ENCODE measurements at places on chromosomes 4 and X. TPM values are rescaled to one million over a fixed set of nuclear protein-coding genes. Genes with fewer than 3 reads are reported as not detected.

The NPFFR2 gene
- 1.5 TPM for total RNA-seq

The NIPAL1 gene
- 3.4 TPM for total RNA-seq

The RAB40AL gene
- total RNA-seq = 1.5 TPM

The SMR3B gene
- total RNA-seq = not detected

The PPP3CA gene
- 36.6 TPM for total RNA-seq

The CACNA1F gene
- 0.47 TPM for total RNA-seq

The CABS1 gene
- 2.5 TPM for total RNA-seq

The PASD1 gene
- total RNA-seq = not detected

- no peak overlapping the region for H3K27ac ChIP-seq
- no peaks in the 10 kb centered on the region for H3K27me3 ChIP-seq
- H3K4me1 ChIP-seq = no peaks in the 10 kb centered on the region
- DNase-seq = no peak
- no peak overlapping the region for H3K4me3 ChIP-seq
- H3K36me3 ChIP-seq = no peaks in the 10 kb centered on the region
Measured at GRCh38 chrX:2561456-2561855, 60.7 kb upstream of the DHRSX start.

- peak; percentile 64 for DNase-seq
- peaks cover 5% of the 10 kb centered on the region for H3K27me3 ChIP-seq
- H3K4me3 ChIP-seq = no peak overlapping the region
- no peaks in the 10 kb centered on the region for H3K4me1 ChIP-seq
- no peak overlapping the region for H3K27ac ChIP-seq
Measured at GRCh38 chr4:6902318-6903042, 7.1 kb upstream of the TBC1D14 start.

GRCh38 chr4:178894126-178894525 lies 1451.9 kb upstream of the AGA start:
- H3K36me3 ChIP-seq = no peaks in the 10 kb centered on the region
- peaks cover 2% of the 10 kb centered on the region for H3K4me1 ChIP-seq
- H3K4me3 ChIP-seq = no peak overlapping the region

DNA sequence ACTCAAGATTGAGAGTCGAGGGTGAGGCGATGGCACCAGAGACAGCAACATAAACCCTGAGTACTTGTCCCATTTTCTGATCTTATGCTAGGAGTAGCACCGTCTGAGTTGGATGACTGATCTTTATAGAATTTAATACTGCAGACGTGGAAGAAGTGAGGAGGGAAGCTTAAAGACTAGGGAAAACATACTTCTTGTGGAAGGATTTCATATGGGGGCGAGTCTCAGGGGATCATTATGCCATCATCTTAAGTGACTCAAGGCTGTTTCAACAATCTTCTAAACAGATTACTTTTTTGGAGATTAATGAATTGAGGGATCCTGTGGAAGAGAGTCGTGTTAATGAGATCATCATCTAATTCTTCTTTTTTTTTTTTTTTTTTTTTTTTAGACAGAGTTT lies 17.2 kb upstream of the FAT1 start:
- H3K36me3 ChIP-seq = no peaks in the 10 kb centered on the region
- H3K4me3 ChIP-seq = no peak overlapping the region
- H3K27me3 ChIP-seq = no peaks in the 10 kb centered on the region
- H3K27ac ChIP-seq = no peak overlapping the region

DNA sequence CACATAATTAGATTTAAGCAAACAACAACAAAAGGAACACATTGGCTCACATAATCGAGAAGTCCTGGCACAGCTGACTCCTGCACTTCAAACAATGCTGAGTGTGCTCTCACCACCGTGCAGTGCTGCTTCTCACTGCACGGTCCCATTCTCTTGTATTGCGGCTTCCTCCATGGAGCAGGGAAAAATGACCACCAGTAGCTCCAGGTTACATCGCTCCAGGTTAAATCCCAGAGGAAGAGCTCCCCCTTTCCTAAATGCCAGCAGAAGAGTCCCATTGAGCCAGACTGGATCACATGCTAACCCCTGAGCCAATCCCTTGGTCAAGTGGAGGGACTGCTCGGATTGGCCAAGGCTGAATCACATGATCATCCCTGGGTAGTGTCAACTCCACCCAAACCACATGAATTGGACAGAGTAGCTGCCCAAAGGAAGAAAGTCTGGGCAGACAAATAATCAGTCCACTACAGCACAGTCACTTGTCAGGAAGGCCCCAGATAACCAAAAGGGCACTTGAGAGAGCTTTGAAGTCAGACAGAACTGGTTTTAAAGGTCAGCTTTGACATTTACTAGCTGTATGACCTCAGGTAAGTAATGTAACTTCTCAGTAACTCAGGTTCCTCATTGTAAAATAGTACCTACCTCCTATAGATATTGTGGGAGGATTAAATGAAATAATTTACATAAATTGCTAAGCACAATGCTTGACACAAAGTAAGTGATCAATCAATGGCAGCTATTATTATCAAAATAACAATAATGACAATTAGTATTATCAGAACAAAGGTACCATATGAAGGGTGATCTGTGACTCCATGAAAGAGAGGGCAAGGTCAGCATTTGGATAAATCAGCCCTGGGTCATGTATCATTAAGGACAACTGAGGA lies 14.3 kb downstream of the TEC start:
- H3K4me1 ChIP-seq = no peaks in the 10 kb centered on the region
- H3K27ac ChIP-seq = no peak overlapping the region
- H3K27me3 ChIP-seq = no peaks in the 10 kb centered on the region

- no peaks in the 10 kb centered on the region for H3K4me1 ChIP-seq
- no peak overlapping the region for H3K4me3 ChIP-seq
- DNase-seq = no peak
- H3K27me3 ChIP-seq = no peaks in the 10 kb centered on the region
- no peak overlapping the region for H3K27ac ChIP-seq
Measured at GRCh38 chr4:113845138-113845537, 83.6 kb upstream of the CAMK2D start.

- peak overlapping the region; percentile 68 for H3K27ac ChIP-seq
- H3K4me1 ChIP-seq = no peaks in the 10 kb centered on the region
- peak overlapping the region; percentile 89 for H3K4me3 ChIP-seq
- H3K36me3 ChIP-seq = no peaks in the 10 kb centered on the region
- DNase-seq = no peak
Measured at GRCh38 chrX:37350034-37350365, 836 bp downstream of the PRRG1 start.

DNA sequence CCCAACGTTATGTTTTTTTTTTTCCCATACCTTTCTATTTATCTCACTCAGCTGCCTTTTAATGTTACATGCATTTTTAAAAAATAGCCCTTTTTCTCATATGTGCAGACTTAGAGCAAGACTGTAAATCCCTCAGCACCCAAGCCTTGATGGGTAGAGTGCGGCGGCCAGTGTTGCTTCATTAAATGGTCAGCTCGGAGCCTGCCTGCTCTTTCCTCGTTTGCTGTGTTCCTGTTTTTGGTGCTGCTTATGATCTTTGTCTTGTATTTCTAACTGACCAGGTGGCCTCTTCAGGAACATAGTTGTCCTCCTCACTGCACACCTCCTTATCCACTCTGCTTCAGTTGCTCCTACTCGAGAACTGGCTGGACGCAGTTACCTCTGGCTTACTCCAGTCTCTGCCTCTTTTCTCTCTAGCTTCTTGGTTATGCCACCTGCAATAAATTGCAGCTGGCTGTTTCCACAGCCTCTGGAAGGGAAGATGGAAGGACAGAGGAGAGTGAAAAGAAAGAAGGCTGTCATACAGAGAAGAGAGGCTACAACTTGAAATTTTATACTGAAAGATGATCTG lies 10.7 kb downstream of the RBPJ start:
- no peaks in the 10 kb centered on the region for H3K36me3 ChIP-seq
- H3K27ac ChIP-seq = no peak overlapping the region
- DNase-seq = no peak
- H3K4me1 ChIP-seq = peaks cover 3% of the 10 kb centered on the region
- no peak overlapping the region for H3K4me3 ChIP-seq

DNA sequence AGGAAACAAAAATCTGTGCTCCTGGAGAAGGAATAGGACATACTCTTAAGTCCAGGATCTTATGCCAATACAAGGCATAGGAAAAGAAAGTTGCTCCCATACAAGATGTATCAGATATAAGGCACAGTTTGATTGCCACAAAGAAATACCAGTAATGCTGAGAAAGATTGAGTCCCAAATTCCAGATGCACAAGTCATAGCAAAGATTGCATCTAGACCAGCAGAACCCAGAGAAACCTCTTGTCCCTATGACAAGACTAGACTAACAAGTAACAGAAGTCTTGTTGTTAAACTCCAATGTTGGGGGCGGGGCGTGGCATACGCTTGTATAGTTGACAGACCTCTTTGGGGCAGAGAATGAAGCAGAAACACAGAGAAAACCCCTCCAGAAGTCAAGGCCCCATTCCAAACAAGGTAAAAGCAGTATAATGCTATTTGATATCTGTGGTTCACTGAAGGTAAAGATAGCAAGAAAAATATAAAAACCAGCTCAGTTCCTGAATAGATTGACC lies 671.5 kb upstream of the GRIA3 start:
- no peak for DNase-seq
- no peak overlapping the region for H3K27ac ChIP-seq
- H3K4me3 ChIP-seq = no peak overlapping the region
- H3K4me1 ChIP-seq = no peaks in the 10 kb centered on the region
- H3K36me3 ChIP-seq = no peaks in the 10 kb centered on the region

GRCh38 chr4:108878806-108879205 lies 116.0 kb upstream of the ETNPPL start:
- peaks cover 5% of the 10 kb centered on the region for H3K4me1 ChIP-seq
- no peaks in the 10 kb centered on the region for H3K36me3 ChIP-seq
- H3K27ac ChIP-seq = no peak overlapping the region
- H3K4me3 ChIP-seq = no peak overlapping the region
- no peak for DNase-seq

- H3K27me3 ChIP-seq = no peaks in the 10 kb centered on the region
- H3K36me3 ChIP-seq = peaks cover 58% of the 10 kb centered on the region
- peak overlapping the region; percentile 99 for H3K4me3 ChIP-seq
- H3K27ac ChIP-seq = no peak overlapping the region
Measured at GRCh38 chr4:82371497-82371896, 2.3 kb downstream of the HNRNPD start.

DNA sequence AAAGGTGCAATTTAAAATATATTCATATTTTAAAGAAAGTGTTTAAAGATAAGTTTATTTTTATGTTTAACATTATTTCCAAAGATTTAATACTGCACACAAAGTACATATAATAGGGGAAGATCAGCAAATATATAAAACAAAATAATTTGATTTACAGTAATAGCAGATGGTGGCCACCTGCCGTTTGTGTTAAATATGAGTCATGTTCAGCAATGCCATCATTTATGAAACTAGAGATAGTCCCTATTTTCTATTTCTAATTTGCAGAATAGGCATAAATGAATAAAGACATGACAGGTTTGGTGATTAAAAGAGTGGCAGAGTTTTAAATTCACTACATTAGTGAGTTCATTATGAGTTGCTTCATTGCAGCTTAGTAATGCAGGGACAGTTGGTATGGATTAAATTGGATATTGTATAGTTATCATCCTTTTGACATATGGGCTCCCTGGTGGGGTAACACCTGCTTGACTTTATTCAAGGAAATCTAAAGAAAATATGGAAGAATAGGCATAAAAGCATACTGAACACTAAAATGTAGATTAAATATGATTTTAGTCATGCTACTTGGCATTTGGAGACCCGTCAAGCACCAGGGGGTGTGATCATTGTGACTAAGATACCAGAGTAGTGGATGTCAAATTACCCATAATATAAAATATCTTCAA lies 78.8 kb upstream of the BANK1 start:
- H3K36me3 ChIP-seq = no peaks in the 10 kb centered on the region
- no peaks in the 10 kb centered on the region for H3K4me1 ChIP-seq
- no peaks in the 10 kb centered on the region for H3K27me3 ChIP-seq
- DNase-seq = no peak

- peaks cover 8% of the 10 kb centered on the region for H3K4me1 ChIP-seq
- no peaks in the 10 kb centered on the region for H3K36me3 ChIP-seq
- H3K27ac ChIP-seq = no peak overlapping the region
- H3K27me3 ChIP-seq = no peaks in the 10 kb centered on the region
- DNase-seq = peak; percentile 67
Measured at GRCh38 chr4:3830774-3831528, 64.8 kb downstream of the ADRA2C start.

Data from endodermal cell (in vitro differentiated cells).